Kidney epithelial cell (primary cell): ENCODE measurements at places on chromosomes 12 and 14. TPM values are rescaled to one million over a fixed set of nuclear protein-coding genes. Genes with fewer than 3 reads are reported as not detected.

Gene TAMALIN
- 3.4 and 5.1 TPM in 2 replicates for total RNA-seq

Gene HCAR2
- total RNA-seq = not detected in 2 replicates

Gene PLBD1
- 6.3 and 6.6 TPM in 2 replicates for total RNA-seq

Gene CISTR
- not detected in 2 replicates for total RNA-seq

Gene STYK1
- 1.1 and 1.5 TPM in 2 replicates for total RNA-seq

Gene HAL
- 0.21 TPM in 1 of 2 replicates, not detected in the other for total RNA-seq

Gene TEX52
- total RNA-seq = not detected in 2 replicates

Gene TPH2
- total RNA-seq = not detected in 2 replicates

Gene TOMM20L
- not detected in 2 replicates for total RNA-seq

Gene KIF5A
- total RNA-seq = 1.2 and 1.9 TPM in 2 replicates

Gene SLC7A8
- 2.3 and 3.5 TPM in 2 replicates for total RNA-seq

Gene TAS2R31
- total RNA-seq = 0.84 and 2.6 TPM in 2 replicates

Gene SLC25A47
- total RNA-seq = not detected in 2 replicates

Gene TSPAN19
- 0.92 TPM in 1 of 2 replicates, not detected in the other for total RNA-seq

Gene CCDC59
- total RNA-seq = 89.2 and 101 TPM in 2 replicates

Gene TAS2R42
- total RNA-seq = not detected in 2 replicates

Gene ETFBKMT
- 0.55 and 1.5 TPM in 2 replicates for total RNA-seq
